T-helper 17 cell (primary cell): ENCODE measurements at places on chromosomes 5 and 9.

GRCh38 chr9:316382-316965 lies 101.8 kb downstream of the DOCK8 start:
- no peak for DNase-seq

GRCh38 chr5:180820788-180821321 lies 18.2 kb upstream of the MGAT1 start:
- DNase-seq = no peak

DNA sequence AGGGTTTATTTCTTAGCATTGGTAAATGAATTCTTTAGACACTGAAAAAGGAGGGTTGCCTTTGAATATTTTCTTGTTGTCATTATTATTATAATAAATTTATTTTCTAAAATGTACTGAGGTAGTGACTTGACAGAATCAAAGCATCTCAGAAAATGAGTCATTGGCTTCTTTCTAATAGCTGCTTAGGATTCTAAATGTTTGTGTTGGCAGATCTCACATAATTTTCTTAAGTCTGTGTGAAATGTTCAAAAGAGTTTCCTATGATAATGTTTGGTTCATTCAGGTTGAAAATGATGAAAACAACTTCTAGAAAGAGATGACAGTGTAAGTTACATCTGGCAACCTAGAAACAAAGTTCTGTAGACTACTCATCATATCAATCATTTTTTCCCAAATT lies 69.7 kb downstream of the SH3GL2 start:
- no peak for DNase-seq

GRCh38 chr5:160463227-160463626 lies 41.6 kb downstream of the PTTG1 start:
- no peak for DNase-seq

DNA sequence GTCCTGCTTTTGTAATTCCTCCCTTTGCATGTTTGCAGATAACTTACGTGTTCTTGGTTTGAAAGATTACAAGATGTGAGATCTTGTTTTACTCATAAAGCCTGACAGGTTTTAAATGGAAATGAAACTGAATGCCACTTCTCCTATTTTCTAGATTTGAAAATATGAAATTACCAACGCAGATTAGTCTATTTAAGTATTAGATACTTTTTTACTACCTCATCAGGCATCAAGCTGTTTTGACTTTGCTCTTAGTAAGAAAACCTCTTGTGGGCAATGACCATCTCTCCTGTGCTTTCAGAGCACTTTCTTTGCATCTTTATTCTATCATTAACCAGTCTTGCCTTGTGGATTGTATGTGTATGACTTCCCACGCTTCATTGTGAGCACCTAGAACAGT lies 3.5 kb downstream of the DMXL1 start:
- DNase-seq = no peak

- no peak for DNase-seq
Measured at GRCh38 chr9:104927216-104927911, 591 bp downstream of the ABCA1 start.

DNA sequence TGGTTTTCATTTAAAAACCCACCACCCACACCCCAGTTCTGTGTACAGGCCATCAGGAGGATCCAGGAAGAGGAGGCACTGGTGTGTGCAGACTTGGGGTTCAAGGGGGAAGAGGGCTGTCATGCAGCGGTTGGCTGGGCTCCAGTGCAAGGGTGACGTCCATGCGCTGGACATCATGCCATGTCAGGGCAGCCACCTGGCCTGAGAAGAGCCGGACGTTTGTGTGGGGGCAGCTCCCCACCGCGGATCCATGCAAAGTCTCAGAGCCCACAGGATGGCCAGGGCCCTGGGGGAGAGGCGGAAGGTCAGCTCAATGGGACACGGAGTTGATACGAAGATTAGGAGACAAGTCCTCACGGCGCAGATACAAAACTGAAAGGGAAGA lies 11.1 kb downstream of the BRD9 start:
- no peak for DNase-seq

- peak; percentile 48 for DNase-seq
Measured at GRCh38 chr9:100426530-100427365, at the start of gene MSANTD3. MSANTD3 (plus strand) TSS chr9:100427143; CDS start chr9:100441939, 14,796 bp downstream.

GRCh38 chr5:16547200-16547842 lies 69.5 kb downstream of the RETREG1 start:
- DNase-seq = no peak

DNA sequence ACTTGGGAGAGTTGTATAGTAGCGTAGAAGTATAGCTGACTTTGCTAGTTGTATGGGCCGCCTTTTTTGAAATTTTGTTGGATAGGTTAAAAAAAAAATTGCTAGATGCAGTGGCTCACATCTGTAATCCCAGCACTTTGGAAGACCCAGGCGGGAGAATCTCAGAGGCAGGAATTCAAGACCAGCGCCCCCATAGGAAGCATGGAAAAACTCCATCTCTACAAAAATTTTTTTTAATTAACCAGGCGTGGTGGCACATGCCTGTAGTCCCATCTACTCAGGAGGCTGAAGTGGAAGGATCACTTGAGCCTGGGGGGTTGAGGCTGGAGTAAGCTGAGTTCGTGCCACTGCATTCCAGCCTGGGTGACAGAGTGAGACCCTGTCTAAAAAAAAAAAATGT lies 59.2 kb downstream of the SMC5 start:
- DNase-seq = no peak

GRCh38 chr5:111299067-111299481 lies 74.9 kb downstream of the CAMK4 start:
- DNase-seq = no peak

GRCh38 chr5:73654171-73654811 lies 28.3 kb downstream of the ARHGEF28 start:
- DNase-seq = no peak

GRCh38 chr9:3337515-3338225 lies 188.1 kb downstream of the RFX3 start:
- DNase-seq = no peak

- no peak for DNase-seq
Measured at GRCh38 chr9:128408963-128409431, 11.7 kb upstream of the CERCAM start.

DNA sequence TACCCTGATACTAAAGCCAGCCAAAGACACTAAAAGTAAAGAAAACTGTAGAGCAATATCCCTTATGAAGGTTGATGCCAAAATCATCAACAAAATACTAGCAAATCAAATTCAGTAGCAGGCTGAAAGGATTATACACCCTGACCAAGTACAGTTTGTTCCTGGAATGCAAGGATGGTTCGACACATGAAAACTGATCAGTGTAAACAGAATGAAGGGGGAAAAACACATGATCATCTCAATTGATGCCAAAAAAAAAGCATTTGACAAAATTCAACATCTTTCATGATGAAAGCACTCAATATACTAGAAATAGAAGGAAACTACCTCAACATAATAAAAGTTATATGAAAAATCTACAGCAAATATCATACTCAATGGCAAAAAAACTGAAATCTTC lies 43.5 kb upstream of the LRRC14B start:
- DNase-seq = no peak

GRCh38 chr5:127386557-127386956 lies 96.0 kb downstream of the MEGF10 start:
- no peak for DNase-seq

GRCh38 chr5:35862126-35862525 lies 5.4 kb downstream of the IL7R start:
- no peak for DNase-seq

DNA sequence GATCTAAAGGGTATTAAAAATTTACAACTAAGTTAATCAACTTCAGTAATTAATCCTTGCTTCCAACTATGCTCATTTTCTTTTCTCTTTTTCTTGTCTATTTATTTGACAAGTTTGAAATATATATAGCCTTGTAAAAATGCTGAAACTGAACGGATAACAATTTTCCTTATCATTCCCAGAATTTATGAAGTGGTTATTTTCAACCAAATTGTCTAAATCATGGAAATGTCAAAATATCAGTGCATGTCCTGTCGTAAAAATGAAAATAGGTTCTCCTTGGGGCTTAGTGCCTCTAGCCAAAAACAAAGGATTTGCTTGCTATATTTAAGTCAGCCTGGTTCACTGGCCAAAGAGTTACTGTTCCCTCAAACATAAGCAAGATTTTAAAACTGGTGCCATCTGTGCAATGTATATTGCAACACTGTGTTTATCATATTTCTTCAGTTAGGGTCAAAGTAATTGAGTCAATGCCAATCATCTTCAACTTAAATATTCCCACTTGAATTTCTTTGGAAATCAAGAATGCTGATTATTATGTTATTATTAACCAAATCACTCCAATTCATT lies 798.3 kb downstream of the MAT2B start:
- DNase-seq = no peak

GRCh38 chr9:5876711-5877110 lies 14.0 kb upstream of the MLANA start:
- no peak for DNase-seq

GRCh38 chr9:121815546-121816448 lies 164.4 kb downstream of the DAB2IP start:
- DNase-seq = no peak

GRCh38 chr9:117494401-117495090 lies 79.7 kb upstream of the ASTN2 start:
- DNase-seq = no peak

GRCh38 chr9:1005043-1005667 lies 28.7 kb downstream of the DMRT3 start:
- DNase-seq = no peak

GRCh38 chr9:70030156-70030555 lies 13.5 kb upstream of the MAMDC2 start:
- DNase-seq = no peak

- DNase-seq = no peak
Measured at GRCh38 chr5:125326150-125326510, 579.7 kb upstream of the ZNF608 start.

- no peak for DNase-seq
Measured at GRCh38 chr9:126123927-126124326, 202.7 kb upstream of the MVB12B start.

GRCh38 chr9:98219364-98219716 lies 26.9 kb upstream of the CORO2A start:
- no peak for DNase-seq

DNA sequence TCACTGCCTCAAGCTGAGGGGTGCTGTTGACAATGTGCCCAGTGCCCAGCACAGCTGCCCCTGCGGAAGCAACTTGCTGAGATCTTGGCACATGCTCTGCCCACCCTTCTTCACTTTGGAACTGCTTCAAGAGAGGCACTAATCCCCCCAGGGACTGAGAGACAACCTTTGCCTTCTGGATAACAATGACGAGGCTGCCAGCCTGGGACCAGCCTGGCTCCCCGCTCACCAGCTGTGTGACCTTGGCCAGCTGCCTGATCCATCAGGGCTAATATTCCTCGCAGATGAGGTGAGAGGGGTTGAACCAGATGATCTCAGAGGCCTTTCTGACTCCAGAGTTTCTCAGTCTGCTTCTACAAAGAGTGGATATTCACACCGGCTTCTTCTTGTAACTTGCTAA lies 81.0 kb downstream of the SHB start:
- no peak for DNase-seq

DNA sequence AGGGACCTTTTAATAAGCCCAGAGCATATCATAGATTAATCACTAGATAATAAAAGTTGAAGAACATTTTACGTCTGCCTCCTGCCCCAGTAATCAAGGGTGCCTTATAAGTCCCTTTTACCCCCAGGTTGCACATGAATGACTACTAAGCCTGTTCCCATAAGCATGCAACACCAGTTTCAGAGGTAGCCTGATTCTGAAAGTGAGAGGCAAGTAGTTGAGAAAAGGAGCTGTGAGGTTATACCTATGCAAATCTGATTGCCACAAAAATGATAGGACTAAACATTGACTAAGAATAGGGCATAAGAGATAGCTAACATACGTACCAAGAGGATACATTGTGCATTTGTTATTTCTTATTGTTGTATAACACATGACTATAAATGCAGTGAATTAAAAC lies 681.9 kb downstream of the ISL1 start:
- DNase-seq = no peak

- DNase-seq = no peak
Measured at GRCh38 chr5:135534609-135535419, 950 bp downstream of the NEUROG1 start.

GRCh38 chr5:62326302-62326701 lies 20.3 kb downstream of the KIF2A start:
- no peak for DNase-seq

DNA sequence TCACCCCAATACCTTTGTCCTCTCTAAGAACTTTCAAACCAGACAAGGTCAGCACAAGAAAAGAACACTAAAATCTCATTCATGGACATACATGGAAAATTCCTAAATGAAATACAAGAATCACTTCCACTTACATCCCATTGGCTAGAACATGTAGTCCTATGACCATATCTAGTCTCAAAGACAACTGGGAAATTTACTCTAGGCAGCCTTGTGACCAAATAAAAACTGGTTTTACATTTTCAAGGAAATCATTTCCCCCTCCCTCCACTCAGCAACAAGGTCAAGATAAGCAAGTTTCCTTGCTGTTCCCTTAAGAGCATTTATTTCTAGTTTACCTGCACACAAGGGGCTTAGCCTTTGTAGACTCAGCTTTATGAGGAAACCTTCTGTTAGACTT lies 20.3 kb upstream of the SERINC5 start:
- DNase-seq = no peak

GRCh38 chr5:125836256-125836655 lies 587.0 kb upstream of the GRAMD2B start:
- DNase-seq = no peak

DNA sequence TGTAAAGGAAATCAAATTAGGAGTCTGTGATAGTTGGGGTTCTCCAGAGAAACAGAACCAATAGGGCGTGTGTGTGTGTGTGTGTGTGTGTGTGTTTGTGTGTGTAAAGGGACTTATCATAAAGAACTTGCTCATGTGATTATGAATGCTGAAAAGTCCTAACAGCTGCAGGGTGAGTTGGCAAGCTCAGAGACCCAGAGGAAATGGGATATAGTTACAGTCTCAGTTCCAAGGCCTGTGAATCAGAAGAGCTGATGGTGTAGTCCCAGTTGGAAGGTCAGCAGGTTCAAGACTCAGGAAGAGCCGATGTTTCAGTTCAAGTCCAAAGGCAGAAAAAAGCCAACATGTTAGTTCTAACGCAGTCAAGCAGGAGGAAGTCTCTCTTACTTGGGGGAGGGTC lies 214.2 kb downstream of the ELAVL2 start:
- DNase-seq = no peak
